ENCODE measurements at places on chromosomes 7 and 10.
A peak's percentile ranks its signal among the peaks of the same experiment; 100 is the strongest.

DNA sequence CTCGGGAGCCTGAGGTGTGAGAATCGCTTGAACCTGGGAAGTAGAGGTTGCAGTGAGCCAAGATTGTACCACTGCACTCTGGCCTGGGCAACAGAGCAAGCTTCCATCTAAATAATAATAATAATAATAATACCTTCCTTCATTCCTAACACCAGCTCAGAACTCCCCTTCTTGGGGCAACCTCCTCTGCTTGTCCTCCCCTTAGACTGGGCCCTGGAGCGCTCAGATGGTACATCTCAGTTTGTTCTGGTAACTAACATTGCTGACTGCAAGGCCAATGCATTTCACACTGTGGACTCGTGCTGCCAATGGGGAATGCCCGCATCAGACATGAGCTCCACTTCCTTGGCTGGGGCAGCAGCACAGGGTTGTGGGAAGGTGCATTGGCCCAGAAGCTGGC lies 77.6 kb downstream of the C10orf105 start:
- DNase-seq, result no peak

- peak; percentile 24 for DNase-seq
These were observed 202.6 kb upstream of the SEMA3E start for GRCh38 chr7:83851551-83851950.

- DNase-seq, result no peak
These were observed 34.9 kb downstream of the PRF1 start for GRCh38 chr10:70567603-70568002.

GRCh38 chr10:52951824-52952223 lies 179.2 kb upstream of the MBL2 start:
- DNase-seq, result no peak

- DNase-seq, result no peak
These were observed at the start of gene GPR22 for GRCh38 chr7:107469929-107470328. Gene GPR22, plus strand, starts transcription at chr7:107470057. Its CDS starts 4,004 bp downstream, at chr7:107474061.

DNA sequence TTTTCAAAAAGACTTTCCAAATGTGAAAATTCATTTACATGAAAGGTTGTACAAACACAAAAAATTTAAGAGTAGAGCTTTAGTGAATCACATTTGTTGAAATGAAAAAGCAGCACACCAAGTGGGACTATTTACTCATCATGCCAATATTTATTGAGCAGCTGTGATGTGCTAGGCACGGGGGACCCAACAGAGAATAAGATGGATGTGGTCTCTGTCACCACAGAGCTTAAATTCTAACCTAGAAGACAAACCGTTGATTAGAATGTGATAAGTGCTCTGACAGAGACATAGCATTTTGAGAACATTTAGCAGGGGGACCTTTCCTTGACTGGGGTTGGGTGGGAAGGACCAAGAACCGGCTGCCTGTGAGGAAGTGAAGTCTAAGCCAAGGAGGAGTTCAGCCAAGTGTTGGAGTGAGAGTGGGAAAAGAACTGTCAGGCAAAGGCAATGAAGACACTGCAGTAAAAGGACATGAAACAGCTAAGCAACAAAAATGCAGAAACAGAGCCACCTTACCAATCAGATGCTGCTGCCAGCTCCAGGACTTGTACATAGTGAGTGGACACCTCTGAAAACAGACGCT lies 19.1 kb downstream of the ADAM12 start:
- DNase-seq, result no peak

- no peak for DNase-seq
These were observed 661.3 kb downstream of the PARD3 start for GRCh38 chr10:34153663-34154382.

- no peak for DNase-seq
These were observed 62.5 kb downstream of the GATA3 start for GRCh38 chr10:8116926-8117493.

- no peak for DNase-seq
These were observed 50.9 kb downstream of the INPP5A start for GRCh38 chr10:132588301-132589013.

DNA sequence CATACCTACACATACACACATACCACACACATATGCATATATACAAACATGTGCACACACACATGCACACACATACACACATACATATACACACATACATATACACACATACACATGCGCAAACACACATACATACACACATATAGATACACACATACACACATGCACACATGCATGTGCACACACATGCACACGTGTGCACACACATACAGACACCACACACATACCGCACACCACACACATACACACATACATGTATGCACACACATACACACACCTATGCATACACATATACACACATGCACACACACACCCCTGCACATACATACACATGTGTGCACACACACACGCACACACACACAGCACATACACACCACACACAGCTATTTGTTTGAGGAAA lies 236.5 kb downstream of the WDR11 start:
- DNase-seq, result no peak

DNA sequence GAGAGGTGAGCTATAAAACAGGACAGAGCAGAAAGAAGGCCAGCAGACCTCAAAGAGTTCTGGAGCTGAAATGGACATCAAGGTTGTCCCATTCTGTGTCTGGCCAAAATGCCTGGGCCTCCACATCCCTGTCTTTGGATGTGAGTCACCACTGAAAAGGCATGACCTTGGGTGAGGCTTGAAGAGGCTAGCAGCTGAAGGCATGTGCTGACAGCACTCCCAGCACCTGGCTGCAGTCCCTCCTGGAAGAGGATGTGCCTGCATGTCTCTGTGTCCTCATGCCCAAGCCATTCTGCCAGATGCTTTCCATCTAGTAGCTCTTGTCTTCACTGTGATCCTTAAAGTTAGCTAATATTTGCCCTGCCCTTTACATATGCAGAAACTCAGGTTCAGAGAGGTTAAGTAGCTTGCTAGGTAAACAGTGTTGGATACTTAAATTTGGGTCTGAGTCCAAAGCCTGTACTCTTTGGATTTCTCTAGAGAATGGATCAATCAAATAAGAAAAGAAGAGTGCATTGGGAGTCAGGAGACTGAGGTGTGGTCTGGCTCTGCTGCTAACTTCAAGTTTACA lies 35.8 kb downstream of the HECW1 start:
- DNase-seq, result no peak

GRCh38 chr10:126917975-126918908 lies 13.0 kb downstream of the DOCK1 start:
- peak; percentile 45 for DNase-seq

DNA sequence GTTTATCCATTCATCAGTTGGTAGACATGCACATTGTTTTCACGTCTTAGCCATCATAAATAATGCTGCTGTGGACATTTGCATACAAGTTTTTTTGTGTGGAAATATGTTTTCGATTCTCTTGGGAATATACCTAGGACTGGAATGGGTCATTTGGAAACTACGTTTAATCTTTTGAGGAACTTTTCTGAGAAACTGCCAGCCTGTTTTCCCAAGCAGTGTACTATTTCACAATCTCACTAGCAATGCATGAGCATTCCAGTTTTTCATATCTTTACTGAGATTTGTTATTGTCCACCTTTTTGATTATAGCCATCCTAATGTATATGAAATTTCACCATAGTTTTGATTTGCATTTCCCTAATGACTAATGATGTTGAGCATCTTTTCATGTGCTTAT lies 95.7 kb upstream of the JAZF1 start:
- no peak for DNase-seq

- no peak for DNase-seq
These were observed 30.2 kb downstream of the WDR86 start for GRCh38 chr7:151379534-151380198.

Data from fibroblast of gingiva (primary cell).